ENCODE measurements at places on chromosomes 7 and 10.

DNA sequence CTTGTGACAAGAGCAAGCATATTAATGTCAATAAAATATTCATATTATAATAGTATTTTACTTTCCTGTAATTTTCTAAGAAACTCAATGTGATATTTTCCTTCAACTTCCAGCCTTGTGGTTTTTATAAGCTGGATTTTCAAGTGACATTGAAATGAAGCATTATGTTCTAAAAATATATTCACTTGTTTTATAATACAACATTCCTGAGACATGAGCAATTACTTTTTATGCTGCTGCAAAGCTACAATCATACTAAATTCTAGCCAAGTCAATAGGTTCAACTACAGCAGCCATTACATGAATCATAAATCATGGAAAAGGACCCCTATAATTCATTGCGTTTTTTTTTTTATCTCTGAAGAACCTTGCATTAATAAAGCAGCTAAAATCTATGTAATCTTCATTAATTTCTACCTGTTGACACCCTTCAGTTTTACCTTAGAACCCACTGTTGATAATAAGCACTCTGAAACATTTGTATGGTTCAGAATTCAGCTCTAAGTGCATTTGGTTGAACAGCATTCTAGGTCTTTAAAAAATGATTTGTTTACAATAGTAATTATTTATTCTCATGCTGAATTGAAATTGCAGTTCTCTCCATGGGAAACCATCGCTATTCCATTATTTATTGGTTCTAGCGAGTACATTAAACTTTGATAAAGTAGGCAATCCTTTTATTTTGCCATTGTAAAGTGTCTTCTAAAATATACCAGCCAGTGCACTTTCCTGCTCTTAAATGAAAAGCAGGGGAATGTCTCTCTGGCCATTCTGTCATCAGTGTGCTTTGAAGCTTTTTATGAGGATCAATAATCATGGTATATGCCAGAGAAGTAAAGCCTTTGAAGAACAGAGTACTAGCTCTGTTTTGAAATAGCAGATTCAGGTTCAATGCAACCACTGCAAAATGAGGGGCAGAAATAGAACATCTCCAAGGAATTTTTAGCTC, 132.6 kb downstream of the GNAT3 start:
- no peaks in the 10 kb centered on the region for H3K4me1 ChIP-seq
- no peaks in the 10 kb centered on the region for H3K27me3 ChIP-seq
- H3K4me3 ChIP-seq: no peak overlapping the region
- H3K36me3 ChIP-seq: no peaks in the 10 kb centered on the region

DNA sequence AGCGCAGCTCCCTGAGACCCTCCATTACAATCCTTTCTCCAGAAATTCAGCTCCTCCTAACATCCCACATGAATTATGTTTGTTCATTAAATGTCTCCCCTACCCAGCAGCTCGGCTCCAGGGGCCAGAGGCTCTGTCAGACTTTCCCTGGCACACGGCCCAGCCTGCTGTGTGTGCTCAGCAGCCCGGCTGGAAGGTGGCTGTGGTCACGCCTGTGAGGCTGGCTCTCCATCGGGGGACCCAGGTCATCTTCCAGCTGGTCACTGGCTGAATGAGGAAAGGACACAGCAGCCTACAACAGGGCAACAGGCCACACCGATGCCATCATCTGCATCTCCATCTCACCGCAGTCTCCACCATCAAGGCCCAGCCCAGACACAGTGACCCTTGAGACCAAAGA, 219.8 kb downstream of the MAD1L1 start:
- no peaks in the 10 kb centered on the region for H3K4me1 ChIP-seq
- no peak overlapping the region for H3K27ac ChIP-seq
- H3K27me3 ChIP-seq: no peaks in the 10 kb centered on the region
- H3K4me3 ChIP-seq: no peak overlapping the region

- H3K27ac ChIP-seq: peak overlapping the region; percentile 8
- DNase-seq: no peak
- no peak overlapping the region for H3K4me3 ChIP-seq
- H3K27me3 ChIP-seq: no peaks in the 10 kb centered on the region
- H3K36me3 ChIP-seq: peaks cover 6% of the 10 kb centered on the region
- H3K4me1 ChIP-seq: peaks cover 75% of the 10 kb centered on the region
Observed at GRCh38 chr7:157352516-157352915, 15.7 kb downstream of the DNAJB6 start.

GRCh38 chr7:159172400-159172799, 27.7 kb upstream of the VIPR2 start:
- no peak overlapping the region for H3K27ac ChIP-seq
- DNase-seq: no peak
- H3K4me3 ChIP-seq: no peak overlapping the region
- H3K27me3 ChIP-seq: peaks cover 2% of the 10 kb centered on the region

- DNase-seq: peak; percentile 76
- H3K27me3 ChIP-seq: no peaks in the 10 kb centered on the region
- peak overlapping the region; percentile 92 for H3K27ac ChIP-seq
- H3K4me1 ChIP-seq: peaks cover 53% of the 10 kb centered on the region
- H3K4me3 ChIP-seq: no peak overlapping the region
Observed at GRCh38 chr10:31099664-31100063, 68.0 kb upstream of the ZNF438 start.

- H3K4me1 ChIP-seq: no peaks in the 10 kb centered on the region
- H3K36me3 ChIP-seq: no peaks in the 10 kb centered on the region
- no peak overlapping the region for H3K27ac ChIP-seq
Observed at GRCh38 chr7:41788556-41788955, 85.7 kb upstream of the INHBA start.

- H3K36me3 ChIP-seq: no peaks in the 10 kb centered on the region
- no peak overlapping the region for H3K4me3 ChIP-seq
- no peaks in the 10 kb centered on the region for H3K27me3 ChIP-seq
- DNase-seq: no peak
Observed at GRCh38 chr10:56035489-56035888, 325.6 kb downstream of the ZWINT start.

- peak overlapping the region; percentile 88 for H3K4me3 ChIP-seq
- H3K36me3 ChIP-seq: peaks cover 6% of the 10 kb centered on the region
- H3K27me3 ChIP-seq: peaks cover 10% of the 10 kb centered on the region
- H3K4me1 ChIP-seq: peaks cover 8% of the 10 kb centered on the region
Observed at GRCh38 chr7:156640949-156641485, 443 bp downstream of the RNF32 start.

- DNase-seq: no peak
- H3K4me1 ChIP-seq: peaks cover 2% of the 10 kb centered on the region
- peaks cover 5% of the 10 kb centered on the region for H3K27me3 ChIP-seq
- H3K27ac ChIP-seq: no peak overlapping the region
- H3K36me3 ChIP-seq: no peaks in the 10 kb centered on the region
Observed at GRCh38 chr7:150965273-150965830, 12.8 kb downstream of the KCNH2 start.

DNA sequence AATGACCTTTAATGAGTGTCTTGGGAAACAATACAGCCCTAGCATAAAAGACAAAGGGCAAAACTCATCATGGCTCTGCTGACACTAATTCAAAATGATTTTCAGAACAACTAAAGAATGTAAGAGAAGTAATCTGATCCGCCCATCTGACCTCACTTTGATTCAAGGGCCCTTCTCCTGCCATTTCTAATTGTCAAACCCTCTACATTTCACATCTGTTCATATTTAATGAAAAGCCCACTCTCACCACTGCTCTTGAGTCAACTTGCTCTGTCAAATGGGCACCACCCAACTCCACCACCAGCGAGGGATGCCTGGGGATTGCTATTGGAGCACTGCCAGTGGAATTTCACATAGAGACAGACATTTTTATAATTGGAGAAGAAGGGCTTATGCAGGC, 639.2 kb downstream of the KCNMA1 start:
- H3K4me1 ChIP-seq: no peaks in the 10 kb centered on the region
- no peak for DNase-seq
- no peaks in the 10 kb centered on the region for H3K36me3 ChIP-seq

DNA sequence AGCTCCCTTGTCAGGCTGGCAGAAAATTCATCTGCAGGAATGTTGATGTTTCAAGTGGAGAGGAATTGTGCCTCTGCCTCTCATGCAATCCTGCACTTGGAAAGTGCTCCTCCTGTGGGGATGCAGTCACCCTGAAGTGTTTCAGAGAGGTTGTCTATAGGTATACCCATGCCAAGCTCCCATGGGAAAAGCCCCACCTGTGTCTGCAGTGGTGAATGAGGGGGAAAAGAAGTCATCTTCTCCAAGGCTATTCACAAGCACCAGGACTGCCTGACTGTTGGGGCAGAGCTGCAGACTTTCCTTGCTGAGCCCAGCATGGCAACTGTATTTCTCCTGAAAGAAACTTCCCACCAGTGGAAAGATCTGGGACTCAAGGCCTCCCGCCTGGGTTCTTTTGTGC, 35.5 kb downstream of the GPR22 start:
- H3K27me3 ChIP-seq: no peaks in the 10 kb centered on the region
- H3K4me3 ChIP-seq: no peak overlapping the region
- DNase-seq: no peak
- H3K27ac ChIP-seq: no peak overlapping the region
- peaks cover 26% of the 10 kb centered on the region for H3K4me1 ChIP-seq

GRCh38 chr7:152574892-152575548, 100.9 kb downstream of the XRCC2 start:
- no peaks in the 10 kb centered on the region for H3K27me3 ChIP-seq
- DNase-seq: no peak
- H3K36me3 ChIP-seq: no peaks in the 10 kb centered on the region
- H3K4me3 ChIP-seq: no peak overlapping the region

DNA sequence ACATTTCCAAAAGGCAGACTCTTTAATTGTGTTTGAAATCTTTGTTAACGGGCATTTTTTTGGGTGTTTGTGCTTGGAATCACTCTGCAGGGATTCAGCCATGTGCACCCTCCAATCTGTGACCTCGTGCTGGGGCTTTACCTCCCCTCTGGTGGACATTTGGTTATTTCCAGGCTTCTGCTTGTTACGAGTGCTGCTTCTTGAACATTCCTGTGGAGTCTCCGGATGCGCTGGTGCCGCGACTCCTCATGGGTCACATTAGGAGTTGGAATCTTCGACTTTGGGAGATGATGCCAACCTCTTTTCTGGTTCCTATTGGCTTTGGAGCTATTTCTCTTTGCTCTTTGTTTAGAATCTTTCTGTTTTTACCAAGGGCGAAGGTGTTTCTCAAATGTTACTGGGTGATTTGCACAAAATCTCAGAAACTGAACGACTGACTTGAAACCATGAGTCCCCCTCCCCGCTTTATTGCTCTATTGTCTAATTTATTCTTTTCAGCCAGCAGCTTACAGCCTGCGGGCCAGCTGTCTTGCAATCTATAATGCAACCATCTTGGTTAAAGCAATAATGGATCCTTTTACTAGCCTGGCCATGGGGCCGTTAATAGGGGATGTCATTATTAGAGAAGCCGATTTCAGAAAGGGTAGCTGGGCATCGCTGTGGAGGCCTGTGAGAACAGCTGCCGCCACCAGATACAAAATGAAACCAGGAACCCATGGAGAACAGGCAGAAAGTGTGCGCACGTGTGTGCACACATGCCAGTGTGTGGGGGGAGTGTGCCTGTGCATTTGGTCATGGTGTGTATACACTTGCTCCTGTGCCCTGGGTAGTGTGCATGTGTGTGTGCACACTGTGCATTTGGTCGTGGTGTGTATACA, 9.9 kb upstream of the DPYSL4 start:
- H3K36me3 ChIP-seq: no peaks in the 10 kb centered on the region
- H3K27me3 ChIP-seq: peaks cover 19% of the 10 kb centered on the region
- H3K27ac ChIP-seq: no peak overlapping the region
- H3K4me1 ChIP-seq: peaks cover 2% of the 10 kb centered on the region
- no peak overlapping the region for H3K4me3 ChIP-seq
- no peak for DNase-seq

- H3K4me1 ChIP-seq: no peaks in the 10 kb centered on the region
- H3K4me3 ChIP-seq: no peak overlapping the region
- no peaks in the 10 kb centered on the region for H3K36me3 ChIP-seq
- H3K27ac ChIP-seq: no peak overlapping the region
Observed at GRCh38 chr10:2214805-2215204, 477.5 kb upstream of the ADARB2 start.

DNA sequence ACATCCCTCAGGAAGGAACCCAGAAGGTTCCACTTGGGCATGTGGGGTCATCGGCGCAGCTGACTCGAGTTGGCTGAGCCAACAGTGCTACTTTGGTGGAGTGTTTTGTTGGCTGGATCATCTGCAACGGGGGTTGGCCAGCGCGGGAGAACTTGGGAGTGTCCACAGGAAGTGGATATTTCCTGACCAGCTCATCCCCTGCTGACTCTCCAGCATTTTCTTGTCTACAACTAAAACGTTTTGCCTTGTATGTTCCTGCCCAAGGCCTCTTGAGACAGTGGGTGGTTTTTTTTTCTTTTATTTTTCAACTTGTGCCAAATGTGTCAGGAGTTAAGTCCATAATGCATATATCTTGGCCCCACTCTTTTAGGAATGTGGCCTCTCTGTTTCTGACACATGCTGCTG, 208.6 kb downstream of the ZNF365 start:
- H3K27ac ChIP-seq: no peak overlapping the region
- H3K4me3 ChIP-seq: no peak overlapping the region
- DNase-seq: no peak

DNA sequence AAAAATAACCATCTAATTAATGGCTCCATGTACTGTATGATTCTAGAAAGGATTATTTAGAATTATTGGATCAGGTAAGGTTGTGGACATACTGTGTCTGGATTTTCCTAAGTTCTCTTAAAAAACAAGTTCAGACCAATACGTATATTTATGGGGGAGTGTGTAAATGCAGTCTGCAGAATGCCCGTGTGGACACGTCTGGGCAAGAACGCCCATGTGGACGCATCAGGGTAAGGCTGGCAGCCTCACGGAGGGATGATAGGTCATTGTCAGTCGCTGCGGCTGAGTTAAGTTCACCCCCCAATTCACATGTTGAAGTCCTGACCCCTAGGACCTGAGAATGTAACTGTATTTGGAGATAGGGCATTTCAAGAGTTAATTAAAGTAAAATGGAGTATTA, 160.0 kb upstream of the SHH start:
- H3K36me3 ChIP-seq: no peaks in the 10 kb centered on the region
- no peak overlapping the region for H3K4me3 ChIP-seq
- peaks cover 2% of the 10 kb centered on the region for H3K4me1 ChIP-seq
- H3K27me3 ChIP-seq: peaks cover 11% of the 10 kb centered on the region
- no peak overlapping the region for H3K27ac ChIP-seq
- no peak for DNase-seq

DNA sequence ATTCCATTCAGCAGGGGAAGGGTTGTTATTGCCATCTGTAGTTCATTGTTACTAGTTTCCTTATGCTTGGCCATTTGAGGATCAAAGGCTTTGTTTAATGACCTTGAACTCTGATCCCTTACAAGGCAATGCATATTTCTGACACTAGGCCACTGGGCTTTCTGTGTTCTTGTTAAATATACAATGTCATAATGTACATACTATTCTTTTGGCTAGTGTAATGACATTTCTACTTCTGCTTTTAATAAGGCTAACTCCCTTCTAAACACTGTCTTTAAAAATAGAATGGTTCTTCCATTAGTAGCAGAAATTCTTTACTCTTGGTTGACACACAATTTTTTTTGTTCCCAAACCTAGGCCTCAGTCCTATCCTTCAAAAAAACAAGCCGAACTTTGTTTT, 86.6 kb downstream of the BBS9 start:
- peaks cover 29% of the 10 kb centered on the region for H3K36me3 ChIP-seq
- H3K27me3 ChIP-seq: no peaks in the 10 kb centered on the region
- H3K4me3 ChIP-seq: no peak overlapping the region
- no peak overlapping the region for H3K27ac ChIP-seq

GRCh38 chr10:121481180-121481579, 117.1 kb downstream of the FGFR2 start:
- no peaks in the 10 kb centered on the region for H3K36me3 ChIP-seq
- DNase-seq: no peak
- no peak overlapping the region for H3K4me3 ChIP-seq
- no peaks in the 10 kb centered on the region for H3K27me3 ChIP-seq
